ENCODE measurements at places on chromosomes 2 and 18.

DNA sequence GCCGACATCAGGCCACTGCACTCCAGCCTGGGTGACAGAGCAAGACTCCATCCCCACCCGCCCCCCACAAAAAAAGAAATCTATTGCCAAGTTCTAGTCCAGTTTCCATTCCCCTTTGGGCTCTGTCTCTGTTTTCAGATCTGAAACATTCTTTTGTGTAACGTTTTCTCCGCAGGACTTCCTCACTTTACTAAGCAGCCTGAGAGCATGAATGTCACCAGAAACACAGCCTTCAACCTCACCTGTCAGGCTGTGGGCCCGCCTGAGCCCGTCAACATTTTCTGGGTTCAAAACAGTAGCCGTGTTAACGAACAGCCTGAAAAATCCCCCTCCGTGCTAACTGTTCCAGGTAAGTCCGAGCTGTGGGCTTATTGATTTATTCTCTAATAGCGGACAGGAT, 48.8 kb downstream of the MERTK start:
- DNase-seq: no peak

- no peak for DNase-seq
These were observed 36.3 kb downstream of the PIEZO2 start for GRCh38 chr18:11113046-11113548.

DNA sequence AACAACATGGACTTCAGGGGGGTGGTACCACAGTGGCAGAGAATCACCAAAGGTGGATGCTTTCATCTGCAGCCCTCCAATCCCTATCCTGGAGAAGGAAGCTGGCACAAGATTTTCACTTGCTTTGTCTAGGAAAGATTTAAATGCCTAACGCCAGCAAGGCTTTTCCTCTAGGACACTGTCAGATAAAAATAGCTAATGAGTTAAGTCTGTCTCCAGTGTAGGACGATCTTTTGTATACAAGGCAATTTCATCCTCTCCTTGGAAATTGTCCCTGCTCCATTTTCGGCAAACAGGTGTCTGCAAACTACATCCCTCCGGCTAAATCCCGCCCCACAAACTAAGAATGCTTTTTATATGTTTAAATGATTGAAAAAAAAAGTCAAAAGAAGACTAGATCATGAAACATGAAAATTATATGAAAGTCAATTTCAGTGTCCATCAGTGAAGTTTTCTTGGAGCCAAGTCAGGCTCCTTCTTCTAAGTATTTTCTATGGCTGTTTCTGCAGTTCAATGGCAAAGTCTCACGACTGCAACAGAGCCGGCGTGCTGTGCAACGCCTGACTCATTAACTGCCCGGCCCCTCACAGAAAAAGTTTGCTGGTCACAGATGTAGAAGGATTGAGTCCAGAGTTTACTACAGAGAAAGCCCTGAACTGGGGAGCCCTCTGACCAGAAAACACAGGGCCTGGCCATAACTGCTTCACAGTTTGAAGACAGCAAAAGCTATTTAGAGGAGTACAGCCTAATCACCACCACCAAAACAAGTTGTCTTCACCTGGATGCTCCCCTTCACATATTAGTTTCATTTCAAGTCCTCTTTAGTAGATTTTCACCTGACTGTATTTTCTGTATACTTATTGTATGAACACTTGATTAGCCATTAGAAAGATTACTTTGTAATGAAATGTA, 52.3 kb downstream of the PIEZO2 start:
- no peak for DNase-seq

DNA sequence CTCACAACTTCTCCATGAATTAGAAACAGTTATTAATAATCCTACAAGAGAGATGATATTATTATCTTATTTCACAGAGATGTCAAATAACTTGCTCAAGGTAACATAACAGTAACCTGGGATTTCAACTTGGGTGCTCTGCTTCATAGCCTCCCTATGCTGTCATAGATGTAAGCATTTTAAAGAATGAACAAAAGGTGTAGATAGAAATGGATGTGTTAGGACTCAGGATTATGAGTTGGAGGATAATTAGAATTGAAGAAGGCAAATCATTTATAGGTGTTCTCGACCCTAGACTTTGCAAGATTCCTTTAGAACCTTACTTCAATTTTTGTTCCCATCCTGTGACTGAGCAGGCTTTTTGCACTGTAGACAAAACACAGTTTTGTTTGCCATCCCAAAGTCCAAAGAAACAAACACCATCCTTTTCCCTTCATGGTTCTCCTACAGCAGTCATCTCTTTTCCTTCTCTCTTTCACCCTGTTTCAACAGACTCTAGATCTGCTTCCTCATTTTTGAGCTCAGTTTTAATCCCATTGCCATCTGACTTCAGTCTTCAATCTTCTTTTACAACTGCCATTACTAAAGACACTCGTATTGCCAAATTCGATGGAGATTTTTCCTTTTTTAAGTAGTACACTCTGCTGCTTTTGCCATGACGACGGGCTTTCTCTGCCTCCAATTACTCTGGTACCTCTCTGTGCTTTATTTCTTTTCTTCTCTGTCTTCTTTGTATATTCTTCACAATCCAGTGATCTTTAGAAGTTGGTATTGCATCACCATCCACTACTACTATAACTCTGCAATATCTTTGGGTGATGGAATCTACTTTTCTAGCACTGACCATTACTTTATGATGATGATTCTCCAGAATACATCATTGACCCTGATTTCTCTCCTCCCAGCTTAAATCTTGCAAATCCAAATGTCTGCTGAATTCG, 4.5 kb downstream of the HNMT start:
- DNase-seq: no peak

GRCh38 chr2:199457147-199458008, at the start of gene SATB2:
Gene SATB2, minus strand, starts transcription at chr2:199457939. Its CDS starts 1,902 bp downstream, at chr2:199456037.
- no peak for DNase-seq

DNA sequence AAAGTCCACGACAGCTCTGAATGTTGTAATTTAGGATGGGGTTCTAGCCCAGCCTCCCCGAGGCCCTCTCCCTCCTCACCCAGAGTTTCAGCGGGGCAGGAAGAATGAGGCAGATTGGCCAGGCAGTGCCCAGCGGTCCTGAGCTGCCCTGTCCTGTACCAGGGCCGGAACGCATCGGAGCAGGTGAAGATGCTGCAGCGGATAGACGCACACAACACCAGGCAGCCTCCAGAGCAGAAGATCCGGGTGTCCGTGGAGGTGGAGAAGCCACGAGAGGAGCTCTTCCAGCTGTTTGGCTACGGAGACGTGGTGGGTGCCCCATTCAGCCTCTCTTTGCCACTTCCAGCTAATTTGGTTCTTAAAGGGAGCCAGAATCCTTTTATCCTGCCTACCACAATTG, 10.8 kb downstream of the KHK start:
- no peak for DNase-seq

GRCh38 chr2:12855508-12855907, 138.8 kb downstream of the TRIB2 start:
- DNase-seq: no peak

GRCh38 chr2:9297807-9298206, 91.2 kb downstream of the ASAP2 start:
- DNase-seq: no peak

DNA sequence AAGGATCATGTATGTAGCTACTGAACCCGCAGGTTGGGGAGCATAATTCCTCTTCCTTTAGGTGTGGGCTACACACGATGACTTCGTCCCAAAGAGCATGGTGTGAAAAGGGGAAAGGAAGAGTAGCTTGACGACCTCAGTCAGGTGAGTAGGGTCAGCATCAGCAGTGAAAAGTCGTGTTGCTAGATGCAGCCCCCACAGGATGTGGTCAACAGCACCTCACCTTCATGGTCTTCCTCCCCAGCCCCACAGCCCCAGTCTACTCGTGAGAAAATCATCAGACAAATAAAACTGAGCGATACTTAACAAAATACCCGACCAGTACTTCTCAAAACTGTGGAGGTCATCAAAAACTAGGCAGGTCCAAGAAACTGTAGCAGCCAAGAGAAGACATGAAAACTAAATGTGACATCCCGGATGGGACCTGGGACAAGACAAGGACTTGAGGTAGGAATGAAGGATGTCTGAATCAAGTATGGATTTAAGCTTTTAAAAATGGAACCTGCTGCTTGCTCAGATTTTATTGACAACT, 77.5 kb upstream of the NFATC1 start:
- no peak for DNase-seq

- DNase-seq: no peak
These were observed 253.9 kb downstream of the OSR1 start for GRCh38 chr2:19104503-19104902.

DNA sequence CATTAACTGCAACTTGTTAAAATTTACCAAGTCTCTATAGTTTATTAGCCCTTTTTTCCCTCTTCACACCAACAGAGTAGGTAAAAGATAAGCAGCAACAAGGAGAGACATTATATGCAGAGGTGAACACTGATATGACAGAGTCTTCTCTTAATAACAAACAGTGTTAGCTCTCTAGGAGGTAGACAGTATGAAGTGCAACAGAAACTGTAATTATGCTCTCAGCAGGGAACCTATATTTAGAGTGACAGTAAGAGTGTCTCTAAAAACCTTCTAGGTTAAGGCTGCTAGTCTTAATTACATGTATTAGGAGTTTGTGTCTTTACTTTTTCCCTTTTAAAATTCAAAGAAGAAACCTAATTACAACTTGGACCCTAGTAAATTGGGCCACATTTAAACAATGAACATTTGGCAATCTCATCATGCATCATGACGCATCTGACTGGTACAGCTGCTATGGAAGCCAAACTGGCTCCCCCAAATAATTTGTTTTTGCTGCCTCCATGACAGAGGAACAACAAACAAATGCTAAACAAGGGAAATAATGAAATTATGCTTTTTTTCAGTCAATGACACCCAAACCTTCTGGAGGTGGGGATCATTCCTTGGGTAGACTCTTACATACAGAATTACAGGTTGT, 69.9 kb upstream of the MMADHC start:
- DNase-seq: no peak

GRCh38 chr18:5992381-5992780, 97.1 kb upstream of the TMEM200C start:
- no peak for DNase-seq

GRCh38 chr2:113894156-113894743, 4.4 kb downstream of the ACTR3 start:
- peak; percentile 74 for DNase-seq

DNA sequence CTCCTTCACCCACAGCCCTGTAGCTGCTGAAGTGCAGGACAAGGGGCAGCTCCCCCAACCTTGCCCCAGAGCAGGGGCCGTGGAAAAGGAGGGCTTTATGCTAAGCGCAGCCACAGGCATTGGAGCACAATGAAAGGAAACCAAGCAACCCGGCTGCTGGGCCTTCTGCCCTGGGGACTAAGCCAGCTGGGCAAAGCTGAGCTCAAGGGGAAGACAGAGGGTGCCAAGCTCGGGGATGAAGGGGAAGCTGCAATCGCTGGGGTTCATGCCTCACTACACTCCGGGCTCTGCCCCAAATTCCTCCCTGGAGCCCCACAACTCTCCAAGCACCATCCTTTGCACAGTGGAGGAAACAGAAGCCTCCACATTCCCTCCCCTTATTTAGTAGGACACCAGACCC, 12.4 kb downstream of the SFXN5 start:
- DNase-seq: no peak

DNA sequence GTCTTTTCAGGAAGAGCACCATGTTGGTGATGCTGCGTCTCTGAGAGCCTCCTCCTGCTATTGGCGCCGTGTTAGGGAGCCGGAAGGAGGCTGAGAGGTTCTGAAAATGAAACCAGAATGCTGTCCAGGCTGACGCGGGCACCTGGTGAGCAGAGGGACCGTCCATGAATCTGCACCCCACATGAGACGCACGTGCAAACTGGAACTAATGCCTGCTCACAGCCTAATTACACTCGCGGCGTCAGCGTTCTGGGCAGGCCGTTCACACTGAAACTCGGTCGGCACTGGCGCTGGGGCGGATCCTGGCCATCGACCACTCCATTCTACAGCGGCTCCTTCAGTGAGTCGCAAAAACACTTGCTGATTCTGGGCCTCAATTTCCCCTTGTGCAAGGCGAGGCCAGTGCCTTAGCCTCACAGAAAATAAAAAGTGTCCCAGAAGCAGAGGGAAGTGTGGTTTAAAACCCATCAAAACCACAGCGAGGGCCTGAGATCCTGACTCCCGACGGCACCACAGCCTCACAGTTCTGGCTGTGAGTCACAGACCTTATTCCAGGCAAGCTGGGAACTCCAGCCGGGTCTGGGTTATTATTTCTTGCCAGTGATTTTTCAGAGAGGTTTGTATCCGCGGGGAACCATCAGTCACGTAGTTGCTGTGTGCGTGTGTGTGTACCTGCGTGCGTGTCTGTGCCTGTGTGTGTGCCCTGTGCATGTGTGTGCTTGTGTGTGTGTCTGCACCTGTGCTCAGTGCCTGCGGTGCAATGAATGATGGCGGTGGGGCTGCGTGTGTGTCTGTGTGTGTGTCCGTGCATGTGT, 49.1 kb upstream of the CTDP1 start:
- no peak for DNase-seq

GRCh38 chr2:73925853-73926492, 707 bp upstream of the DGUOK start:
- no peak for DNase-seq

- DNase-seq: peak; percentile 76
These were observed 57.8 kb upstream of the TXNDC2 start for GRCh38 chr18:9827793-9828505.

- no peak for DNase-seq
These were observed 24.8 kb downstream of the SH3BP4 start for GRCh38 chr2:234976479-234977227.

- DNase-seq: no peak
These were observed 235.3 kb upstream of the TANK start for GRCh38 chr2:160924936-160925353.

DNA sequence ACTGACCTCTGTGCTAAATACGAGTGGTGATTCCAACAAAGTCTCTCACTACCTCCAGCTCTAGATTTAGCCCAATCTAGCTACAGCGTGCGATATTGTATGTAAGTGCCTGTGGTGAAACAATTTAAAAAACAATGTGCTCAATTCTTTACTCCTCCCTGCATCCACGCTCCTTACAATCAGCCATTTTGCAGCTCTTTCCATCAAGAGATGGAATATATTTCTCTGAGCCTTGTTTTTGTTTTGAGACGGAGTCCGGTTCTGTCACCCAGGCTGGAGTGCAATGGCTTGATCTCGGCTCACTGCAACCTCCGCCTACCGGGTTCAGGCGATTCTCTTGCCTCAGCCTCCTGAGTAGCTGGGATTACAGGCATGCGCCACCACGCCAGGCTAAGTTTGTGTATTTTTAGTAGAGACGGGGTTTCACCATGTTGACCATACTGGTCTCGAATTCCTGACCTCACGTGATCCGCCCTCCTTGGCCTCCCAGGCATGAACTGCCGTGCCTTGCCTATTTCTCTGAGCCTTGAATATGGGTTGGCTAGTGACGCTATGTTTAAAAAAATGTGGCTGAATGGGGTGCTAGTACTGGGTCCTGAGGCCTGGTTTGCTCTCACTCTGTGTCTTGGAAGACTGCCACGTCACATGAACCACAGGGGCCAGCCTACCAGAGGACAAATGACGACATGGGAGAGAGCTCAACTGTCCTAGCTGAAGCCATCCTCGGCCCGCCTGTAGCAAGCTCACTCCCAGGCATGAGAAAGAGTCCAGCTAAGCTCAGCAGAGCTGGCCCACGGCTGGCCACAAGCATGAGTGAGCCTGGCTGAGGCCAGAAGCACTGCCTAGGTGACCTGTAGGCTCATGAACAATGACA, 14.8 kb downstream of the WDFY1 start:
- DNase-seq: no peak
